ENCODE measurements at places on chromosomes 4 and X.
A peak's percentile ranks its signal among the peaks of the same experiment; 100 is the strongest.

- no peak for DNase-seq
These were observed 13.4 kb upstream of the PCSK1N start for GRCh38 chrX:48848847-48849246.

GRCh38 chr4:8355864-8356565 lies 84.5 kb downstream of the ACOX3 start:
- no peak for DNase-seq

DNA sequence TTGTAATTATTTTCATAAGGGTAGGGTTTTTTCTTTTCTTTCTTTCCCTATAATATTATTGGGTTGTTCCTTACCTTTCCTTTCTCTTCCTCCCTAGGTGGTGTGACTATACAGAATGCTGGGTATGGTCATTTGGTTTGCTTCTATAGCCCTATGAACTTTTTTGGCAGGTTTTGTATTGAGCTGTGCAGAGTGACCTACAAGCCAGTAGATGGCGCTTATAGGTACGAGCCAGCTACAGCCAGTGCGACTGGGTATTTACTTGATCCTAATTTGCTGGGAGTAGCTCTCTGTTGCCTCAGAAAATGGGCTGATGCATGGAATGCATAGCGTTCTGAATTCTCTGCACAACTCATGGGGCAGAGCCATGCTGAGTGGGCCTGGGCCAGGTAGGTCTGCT lies 423.3 kb downstream of the MAGEE1 start:
- no peak for DNase-seq

DNA sequence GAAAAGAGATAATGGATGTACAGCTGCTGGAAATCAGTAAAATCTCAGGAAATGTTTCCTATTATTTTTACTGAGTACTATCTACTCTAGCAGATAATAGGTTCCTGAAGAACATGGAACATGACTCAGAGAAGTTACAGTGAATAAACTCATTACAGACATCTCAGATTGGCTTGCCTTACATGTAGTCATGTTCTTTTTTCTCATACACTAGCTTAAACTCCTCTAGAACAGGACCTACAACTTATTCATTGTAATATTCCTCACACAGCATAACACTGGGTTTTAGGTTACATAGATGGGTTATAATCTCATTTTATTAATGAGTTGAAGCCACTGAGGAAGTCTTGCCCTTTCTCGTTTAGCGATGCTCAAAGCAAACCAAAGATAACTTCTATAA lies 86.9 kb upstream of the BMP2K start:
- no peak for DNase-seq

DNA sequence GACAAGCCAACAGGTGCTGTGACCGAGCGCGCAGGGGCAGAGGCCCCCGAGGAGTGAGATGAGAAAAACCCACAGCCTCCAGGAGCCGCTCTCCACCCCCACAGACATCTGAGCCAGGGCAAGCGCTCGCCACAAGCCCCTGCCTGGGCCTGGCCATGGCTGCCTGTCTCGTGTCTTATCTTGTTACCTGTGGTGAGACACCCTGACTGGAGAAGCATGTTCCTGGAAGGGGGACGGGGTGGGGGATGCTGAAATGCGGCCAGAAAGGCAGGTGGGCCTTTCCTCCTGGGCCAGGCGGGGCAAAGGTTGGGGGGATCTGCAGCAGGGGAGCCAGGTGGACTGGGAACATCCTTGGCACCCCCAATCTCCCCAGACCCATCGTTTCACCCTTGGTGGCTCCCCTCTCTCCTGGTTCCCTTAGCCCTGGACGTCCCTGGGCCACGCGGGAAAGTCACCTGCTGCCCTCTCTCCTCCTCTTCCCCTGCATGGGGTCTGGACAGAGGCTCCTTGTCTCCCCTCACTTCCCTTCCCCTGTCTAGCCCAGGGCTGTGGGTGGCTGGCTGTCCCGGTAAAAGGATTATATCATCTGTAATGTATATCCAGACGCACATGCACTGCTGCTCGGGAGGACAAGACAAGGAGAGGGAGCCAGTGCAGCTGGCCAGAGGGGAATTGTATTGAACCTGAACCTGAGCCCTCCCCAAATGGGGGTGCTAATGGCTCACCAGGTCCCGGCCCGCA lies 8.4 kb upstream of the DUSP9 start:
- no peak for DNase-seq

GRCh38 chr4:146190456-146190855 lies 14.9 kb downstream of the LSM6 start:
- no peak for DNase-seq

GRCh38 chr4:23234716-23235115 lies 542.0 kb downstream of the GBA3 start:
- no peak for DNase-seq

DNA sequence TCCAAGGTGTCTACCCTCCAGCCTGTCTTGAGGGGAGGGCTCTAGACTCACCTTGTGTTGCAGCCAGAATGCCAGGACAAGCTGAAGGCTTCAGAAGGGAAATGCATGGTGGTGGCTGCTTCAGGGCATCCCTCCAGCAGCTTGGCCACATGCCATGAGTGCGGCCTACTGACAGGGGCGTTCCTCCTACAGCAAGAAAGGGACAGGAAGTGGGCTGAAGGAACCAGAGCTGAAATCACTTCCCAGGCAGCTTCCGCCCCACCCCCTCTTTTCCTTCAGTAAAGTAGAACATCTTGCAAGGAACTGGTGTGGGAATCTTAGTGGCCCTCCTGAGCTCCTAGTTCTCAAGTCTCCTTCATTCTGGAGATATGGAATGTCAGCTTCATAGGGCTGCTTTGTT lies 167.5 kb upstream of the DGKK start:
- no peak for DNase-seq

GRCh38 chrX:153967536-153968224 lies 3.9 kb downstream of the HCFC1 start:
- DNase-seq = peak; percentile 46

DNA sequence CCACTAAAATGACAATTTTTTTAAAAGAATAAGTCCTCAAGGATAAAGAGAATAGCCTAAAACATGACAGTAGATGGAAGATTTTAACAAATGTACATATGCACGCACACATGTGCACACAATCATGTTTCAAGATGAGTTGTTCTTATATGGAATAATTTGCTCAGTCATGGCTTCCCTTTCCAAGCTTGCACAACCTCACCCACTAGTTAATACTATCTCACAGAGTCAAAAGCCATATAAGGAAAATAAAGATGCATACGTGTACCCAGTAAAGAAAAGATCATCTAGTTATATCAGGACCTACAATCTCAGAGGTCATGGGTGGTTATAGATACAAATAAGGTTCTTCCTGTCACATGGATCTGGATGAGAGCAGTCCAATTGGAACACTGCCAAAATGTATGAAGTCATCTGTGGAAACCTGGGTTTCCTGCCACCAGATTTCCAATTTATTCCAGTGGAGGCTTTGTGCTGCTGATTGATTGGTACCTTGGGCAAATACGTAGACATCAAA lies 56.1 kb downstream of the FAM13A start:
- DNase-seq = no peak

GRCh38 chr4:113468165-113469022 lies 293.1 kb downstream of the CAMK2D start:
- DNase-seq = no peak

DNA sequence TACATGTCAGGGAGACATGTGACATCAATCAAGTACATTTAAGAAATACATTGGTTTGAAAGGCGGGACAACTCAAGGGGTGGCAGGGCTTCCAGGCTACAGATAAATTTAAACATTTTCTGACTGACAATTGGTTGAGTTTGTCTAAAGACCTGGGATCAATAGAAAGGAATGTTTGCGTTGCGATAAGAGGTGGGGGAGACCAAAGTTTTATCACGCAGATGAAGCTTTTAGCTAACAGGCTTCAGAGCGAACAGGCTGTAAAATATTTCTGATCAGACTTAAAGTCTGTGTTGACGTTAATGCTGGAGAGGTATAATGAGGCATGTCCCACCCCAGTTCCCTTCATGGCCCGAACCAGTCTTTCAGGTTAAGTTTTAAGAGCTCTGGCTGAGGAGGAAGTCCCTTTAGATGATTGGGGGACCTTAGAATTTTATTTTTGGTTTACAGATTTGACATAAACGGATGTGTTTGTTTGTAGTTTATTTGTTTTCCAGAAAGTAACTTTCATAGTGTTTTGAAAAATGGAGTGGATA lies 346.7 kb upstream of the RASGEF1B start:
- DNase-seq = no peak

- DNase-seq = no peak
These were observed 3.9 kb downstream of the CYP2U1 start for GRCh38 chr4:107935246-107935645.

DNA sequence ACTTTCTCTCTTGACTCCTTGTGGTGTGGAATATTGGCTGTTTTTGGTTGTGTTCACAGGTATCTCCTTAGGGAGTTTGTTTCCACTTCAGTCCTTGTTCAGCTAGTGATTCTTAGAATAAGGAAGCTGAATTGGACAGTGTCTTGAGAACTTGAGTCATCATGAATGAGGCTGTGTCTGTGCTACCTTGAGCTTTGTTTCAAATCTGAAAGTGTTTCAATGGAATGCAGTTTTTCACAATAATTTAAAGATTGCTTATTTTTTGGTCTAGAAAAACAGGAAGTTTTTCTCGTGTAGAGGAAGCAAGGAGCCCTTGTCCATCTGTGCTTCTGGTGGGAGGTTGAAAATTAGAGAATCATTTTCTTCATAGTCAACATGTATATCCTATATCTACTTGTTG lies 76.5 kb downstream of the ZNF518B start:
- DNase-seq = no peak

GRCh38 chr4:151324752-151325110 lies 674 bp downstream of the SH3D19 start:
- DNase-seq = no peak

DNA sequence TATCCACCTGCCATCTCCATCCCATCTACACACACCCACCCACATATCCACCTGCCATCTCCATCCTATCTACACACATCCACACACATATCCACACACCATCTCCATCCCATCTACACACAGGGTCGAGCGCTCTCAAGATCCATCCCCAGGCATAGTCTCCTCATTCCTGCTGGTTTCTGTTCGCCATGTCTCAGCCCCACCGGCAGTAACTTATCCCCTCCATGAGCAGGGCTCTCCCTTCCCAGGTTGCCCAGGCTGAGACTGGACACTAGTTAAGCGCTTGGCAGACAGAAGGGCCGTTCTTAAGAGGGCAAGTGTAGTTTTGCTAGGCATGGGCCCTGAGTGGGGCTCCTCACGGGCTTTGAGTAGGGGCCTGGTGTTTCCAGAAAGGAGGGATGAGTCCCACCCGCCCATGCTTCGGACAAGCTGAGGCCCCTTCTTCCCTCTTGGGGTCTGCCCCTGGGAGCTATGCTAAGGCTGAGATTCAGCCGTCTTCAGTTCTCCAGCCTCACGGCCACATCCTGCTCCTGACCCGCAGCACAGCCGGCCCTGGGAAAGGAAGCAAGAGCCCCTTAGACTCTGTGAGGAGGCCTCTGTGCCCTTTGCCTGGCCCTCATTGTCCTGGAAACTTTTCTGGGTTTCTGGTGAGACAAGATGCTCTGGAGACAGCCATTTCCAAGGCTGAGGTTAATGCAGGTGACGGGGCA lies 20.4 kb downstream of the TMEM271 start:
- no peak for DNase-seq

DNA sequence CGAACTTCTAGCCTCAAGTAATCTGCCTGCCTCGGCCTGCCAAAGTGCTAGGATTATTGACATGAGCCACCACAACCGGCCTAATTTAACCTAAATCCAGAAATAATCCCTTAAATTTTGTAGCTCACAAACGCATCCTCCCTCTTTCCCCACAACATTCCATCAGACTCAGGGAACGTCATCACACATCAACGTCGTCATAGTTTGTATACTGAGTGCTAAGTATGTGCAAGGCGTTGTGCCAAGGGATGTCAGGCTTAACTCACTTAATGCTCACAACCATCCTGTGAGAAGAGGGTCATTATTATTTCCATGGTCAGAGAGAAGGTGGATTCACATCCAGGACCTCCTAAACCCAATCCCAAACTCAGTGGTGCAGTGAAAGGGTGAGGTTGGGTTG lies 9.6 kb upstream of the GSX2 start:
- DNase-seq = no peak

DNA sequence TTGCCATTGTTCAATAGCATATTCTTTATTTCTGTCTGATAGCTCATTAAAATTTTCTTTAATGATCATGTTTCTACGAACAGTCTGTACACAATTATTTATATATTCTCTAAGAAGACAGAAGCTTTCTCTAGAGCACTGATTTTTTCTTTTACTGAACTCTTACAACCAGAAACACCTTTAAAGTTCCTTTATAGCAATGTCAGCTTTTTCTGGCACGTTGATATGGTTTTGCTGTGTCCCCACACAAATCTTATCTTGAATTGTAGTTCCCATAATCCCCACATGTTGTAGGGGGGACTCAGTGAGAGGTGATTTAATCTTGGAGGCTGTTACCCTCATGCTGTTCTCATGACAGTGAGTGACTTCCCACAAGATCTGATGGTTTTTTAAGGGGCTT lies 299.4 kb downstream of the PPARGC1A start:
- DNase-seq = no peak
